Posterior cingulate gyrus (tissue), 11 donors: ENCODE measurements at places on chromosomes 6 and 20.

GRCh38 chr6:147407571-147407970 is 100.9 kb upstream of the SAMD5 start:
- DNase-seq: no peak

GRCh38 chr6:17725083-17725482 is 18.4 kb upstream of the NUP153 start:
- no peak for DNase-seq

DNA sequence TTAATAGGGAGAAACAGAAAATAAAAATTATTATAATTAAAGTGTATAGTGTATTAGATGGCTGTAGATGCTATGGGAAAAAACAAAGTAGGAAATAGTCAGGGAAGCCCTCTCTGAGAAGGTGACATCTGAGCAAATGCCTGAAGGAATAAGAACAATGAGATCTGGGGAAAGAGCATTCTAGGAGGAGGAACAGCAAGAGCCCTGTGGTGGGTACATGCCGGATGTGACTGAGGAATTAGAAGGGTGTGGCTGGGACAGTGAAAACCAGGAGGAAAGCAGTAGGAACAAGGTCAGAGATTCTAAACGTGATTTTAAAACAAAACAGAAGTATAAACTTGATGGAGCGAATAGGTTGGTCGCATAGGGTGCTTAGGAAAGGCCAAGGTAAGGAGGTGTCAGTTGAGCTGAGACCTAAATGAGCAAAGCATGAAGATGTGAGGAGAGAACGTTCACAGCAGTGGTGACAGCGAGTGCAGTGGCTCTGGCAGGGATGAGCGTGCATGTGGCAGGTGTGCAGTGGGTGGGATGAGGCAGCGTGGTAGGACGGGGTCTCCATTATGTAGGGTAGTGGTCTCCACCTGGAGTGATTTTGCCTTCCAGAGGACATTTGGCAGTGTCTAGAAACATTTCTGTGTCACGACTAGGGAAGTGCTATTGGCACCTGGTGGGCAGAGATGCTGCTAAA is 97.1 kb upstream of the MRPS10 start:
- DNase-seq: no peak

DNA sequence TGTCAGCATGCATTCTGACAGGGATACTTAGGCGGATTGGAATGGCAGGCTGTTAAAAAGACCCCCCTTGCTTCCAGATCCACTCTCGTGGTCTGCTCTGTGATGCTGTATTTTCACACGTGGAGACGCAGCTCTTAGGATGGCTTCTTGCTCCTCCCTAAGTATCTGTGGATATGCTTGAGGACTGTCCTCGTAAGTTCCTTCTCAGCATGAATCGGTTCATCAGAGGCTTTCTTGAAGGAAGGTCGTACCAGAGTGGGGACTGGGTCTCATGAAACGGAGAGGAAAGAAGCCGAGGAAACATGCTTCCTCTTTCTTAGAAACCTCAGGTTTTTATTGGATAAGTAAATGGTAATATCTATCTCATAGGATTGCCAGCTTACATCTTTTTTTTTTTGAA is 220.4 kb downstream of the FARS2 start:
- no peak for DNase-seq

GRCh38 chr6:143744551-143745165 is 66.9 kb downstream of the PHACTR2 start:
- no peak for DNase-seq

DNA sequence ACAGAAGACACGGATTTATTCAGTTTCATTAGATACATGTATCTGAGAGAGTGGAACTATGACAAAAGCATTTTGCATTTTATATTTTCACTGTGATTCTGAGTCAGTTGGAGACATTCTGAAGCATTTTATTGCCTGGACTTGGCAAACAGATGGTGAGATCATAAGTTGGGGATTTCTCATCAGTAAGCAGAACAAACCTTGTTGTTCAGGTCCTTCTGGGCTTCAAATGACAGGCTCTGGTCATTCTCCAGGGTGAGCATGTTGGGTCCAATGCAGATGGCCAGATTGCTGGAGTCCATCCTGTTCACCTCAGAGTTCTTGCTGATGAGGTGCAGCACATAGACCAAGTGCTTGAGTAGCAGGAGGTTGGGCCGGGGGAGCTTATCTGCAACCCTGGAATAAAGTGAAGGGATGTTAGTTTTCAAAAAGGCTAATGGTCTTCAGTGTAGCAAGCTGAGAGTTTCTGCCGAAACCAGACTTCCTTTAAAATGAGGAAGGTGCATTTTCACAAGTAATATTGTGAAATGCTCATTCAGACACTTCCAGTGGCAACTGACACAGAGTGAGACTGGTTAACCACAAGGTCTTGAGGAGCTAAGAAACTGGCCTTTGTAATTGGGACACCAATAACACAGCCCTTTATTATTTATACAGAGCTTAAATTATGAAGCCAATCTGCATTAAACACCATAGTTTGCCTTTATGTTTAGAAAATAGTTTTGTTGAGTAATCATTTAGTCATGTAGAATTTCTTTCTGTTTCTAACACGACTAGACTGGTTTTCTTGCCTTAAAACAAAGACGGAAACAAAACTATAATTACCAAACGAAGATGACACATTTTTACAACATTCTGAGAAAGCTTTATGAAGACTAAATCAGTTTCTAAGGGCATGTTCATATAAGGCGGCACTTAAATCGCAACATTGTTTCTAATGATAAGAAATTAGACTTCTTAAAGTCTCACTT is 5.6 kb downstream of the TAGAP start:
- no peak for DNase-seq

- DNase-seq: no peak
Measured at GRCh38 chr6:149842331-149842730, 21.8 kb downstream of the LRP11 start.

DNA sequence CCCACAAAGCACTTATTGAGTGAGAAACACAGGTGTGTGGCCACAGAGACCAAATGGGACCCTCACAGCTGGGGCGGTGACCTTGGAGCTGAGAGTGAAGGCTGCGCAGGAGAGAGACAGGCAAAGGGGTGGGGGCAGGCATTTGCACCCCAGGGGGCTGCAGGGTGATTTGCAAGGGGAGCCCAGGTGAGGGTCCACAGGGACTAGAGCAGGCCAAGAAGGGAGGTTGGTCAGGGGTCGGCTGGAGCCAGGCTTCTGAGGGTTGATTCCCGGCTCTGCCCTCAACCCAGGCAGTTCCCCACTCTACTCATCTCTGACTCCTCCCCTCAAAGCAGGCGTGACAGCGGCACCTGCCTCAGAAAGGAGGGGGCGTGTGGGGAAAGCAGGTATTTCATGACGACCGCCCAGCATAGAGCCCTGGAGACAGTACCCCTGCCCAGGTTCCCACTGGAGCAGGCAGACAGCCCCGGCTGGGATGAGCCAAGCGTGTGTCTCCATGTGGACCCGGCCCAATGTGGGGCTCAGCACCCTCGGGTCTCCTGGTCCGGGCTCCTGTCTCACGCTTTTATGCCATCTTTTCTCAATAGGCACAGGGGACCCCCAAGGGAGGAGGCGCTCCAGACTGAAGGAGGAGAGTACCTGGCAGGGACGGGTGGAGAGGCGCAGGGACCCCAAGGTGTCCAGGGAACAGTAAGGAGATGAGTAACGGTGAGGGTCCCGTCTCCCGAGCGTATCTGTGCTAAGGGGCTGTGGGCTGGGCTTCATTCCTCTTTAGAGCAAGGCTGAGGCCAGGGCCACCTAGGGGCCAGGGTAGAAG is 3.1 kb upstream of the MRGBP start:
- no peak for DNase-seq

DNA sequence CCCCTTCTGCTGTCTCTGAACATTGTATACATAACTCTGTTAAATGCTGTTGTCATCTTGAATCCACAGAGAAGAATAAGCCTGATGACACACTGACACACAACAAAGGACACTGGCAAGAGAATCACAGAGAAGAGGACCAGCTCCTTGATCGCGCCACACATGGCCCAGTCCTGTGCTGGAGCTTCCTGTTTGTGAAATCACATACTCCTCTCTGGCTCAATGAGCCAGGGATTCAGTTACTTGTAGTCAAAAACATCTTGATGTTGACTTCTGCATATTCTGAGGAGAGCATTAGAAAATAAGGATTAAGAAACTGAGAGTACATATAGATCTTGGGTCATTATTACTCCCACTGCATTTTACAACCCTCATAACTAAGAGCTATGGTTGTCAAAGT is 100.1 kb downstream of the EPB41L2 start:
- no peak for DNase-seq
